ENCODE measurements at places on chromosomes 2 and 18.

DNA sequence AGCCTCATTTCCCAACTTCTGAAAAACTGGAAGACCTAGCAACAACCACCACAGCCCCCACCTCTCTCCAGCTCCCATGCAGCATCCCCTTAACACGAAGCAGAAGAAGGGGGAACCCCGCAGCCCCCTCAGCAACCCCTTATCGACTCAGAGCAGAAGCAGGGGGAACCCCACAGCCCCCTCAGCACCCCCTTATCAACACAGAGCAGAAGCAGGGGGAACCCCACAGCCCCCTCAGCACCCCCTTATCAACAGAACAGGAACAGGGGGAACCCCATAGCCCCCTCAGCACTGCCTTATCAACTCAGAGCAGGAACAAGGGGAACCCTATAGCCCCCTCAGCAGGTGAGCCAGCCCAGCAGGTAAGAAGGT, 6.7 kb downstream of the SLC66A2 start:
- no peak for DNase-seq

GRCh38 chr2:199303728-199304177, 154.0 kb downstream of the SATB2 start:
- no peak for DNase-seq

DNA sequence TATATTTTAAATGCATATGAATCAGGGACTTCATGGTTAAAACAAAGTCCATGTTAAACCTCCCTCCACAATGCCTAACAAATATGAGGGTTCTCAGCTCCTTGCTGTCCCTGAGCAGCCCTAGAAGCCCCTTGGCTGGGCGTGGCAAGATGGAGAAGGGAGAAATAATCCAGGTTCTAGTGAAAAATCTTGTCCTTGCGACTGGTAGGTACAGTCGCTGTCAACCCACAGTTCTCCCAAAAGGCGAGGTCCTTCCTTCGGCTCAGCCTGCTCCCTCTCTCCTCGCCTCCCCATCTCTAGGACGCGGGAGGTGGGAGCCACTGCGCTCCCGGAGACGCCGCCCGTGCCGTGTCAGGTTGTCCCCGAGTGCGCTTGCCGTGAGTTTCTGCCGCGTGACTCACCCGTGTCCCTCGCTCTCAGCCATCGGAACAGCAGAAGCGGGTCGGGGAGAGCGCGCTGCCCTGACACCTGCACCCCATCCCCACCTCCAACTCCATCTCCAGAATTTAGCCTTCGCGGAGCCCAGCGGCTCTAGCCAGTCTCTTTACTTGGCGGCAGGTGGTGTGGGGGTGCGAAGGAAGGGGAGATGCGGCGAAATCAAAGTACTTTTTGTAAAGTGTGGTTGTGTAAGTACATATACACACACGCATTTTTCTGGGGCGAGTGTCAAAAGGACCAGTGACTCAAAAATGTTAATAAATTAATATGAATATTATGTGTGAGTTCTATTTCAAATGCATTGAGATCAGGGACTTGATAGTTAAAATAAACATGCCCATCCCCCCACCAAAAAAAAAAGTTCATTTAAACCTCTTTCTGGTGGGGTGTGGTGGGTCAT, 65.1 kb upstream of the TMEM17 start:
- DNase-seq: no peak

DNA sequence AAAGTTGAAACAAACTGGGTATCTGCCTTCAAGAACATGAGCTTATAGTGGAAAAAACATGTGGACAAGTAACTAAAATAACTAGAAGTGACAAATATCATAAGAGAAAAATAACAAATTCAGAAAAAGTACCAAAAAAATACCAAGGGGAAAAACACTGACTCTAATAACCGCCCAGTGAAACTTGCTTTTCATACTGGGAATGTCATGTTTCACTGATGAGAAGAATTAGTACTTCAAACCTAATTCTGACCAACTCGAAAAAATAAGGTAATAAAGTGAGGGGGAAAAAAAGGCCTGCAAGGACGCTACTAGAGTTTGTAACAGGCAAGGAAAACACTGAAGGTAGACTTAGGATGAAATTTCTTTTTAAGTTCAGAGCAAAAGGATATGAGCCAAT, 83.6 kb downstream of the RTTN start:
- no peak for DNase-seq

DNA sequence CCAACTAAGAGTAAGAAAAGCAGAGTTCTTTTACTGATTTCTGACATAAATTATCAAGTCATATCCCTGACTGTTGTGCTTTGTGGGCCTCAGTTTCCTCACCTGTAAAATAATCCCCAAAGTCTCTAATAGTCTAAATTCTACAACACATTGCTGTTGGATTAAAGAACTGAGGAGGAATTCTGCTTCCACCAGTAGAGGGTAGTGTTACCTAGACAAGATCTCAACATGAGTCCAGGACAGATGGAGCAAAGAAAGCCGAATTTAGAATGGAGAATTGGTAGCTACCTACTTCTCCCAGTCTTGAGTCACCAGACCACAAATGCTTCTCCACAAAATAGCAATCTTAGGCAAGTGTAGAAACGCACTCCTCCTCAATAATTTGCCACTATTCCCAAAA, 462.5 kb upstream of the FSHR start:
- DNase-seq: no peak

- no peak for DNase-seq
Measured at GRCh38 chr2:222963641-222964040, 88.3 kb upstream of the KCNE4 start.

DNA sequence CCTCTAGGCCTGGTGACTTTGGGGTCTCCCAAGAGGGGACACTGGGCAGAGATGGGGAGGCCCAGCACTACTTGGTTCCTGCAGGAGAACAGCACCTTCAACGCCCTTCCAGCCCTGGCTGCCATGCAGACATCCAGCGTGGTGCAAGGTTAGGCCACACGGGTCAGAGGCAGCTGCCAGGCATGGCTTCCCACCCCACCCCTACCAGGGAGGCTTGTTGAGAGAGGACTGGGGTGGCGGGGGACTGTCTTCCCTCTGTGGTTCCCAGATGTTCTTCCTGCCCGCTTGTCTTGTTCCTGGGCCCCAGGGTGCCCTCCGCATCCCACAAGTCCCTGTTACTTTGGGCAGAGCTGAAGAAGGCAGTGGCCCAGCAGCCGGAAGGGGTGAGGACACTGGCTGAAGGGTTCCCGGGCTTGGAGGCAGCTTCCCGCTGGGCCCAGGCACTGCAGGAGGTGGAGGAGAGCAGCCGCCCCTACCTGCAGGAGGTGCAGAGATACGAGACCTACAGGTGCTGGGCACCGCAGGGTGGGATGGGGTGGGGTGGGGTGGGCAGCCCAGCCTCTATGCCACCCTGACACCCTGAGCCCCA, 4.5 kb downstream of the PROM2 start:
- no peak for DNase-seq

- DNase-seq: no peak
Measured at GRCh38 chr18:11487390-11487789, 122.0 kb upstream of the SLC35G4 start.

- DNase-seq: no peak
Measured at GRCh38 chr2:173583196-173583595, 228.5 kb downstream of the CDCA7 start.

- DNase-seq: no peak
Measured at GRCh38 chr2:215765729-215766360, 247.5 kb downstream of the MREG start.

DNA sequence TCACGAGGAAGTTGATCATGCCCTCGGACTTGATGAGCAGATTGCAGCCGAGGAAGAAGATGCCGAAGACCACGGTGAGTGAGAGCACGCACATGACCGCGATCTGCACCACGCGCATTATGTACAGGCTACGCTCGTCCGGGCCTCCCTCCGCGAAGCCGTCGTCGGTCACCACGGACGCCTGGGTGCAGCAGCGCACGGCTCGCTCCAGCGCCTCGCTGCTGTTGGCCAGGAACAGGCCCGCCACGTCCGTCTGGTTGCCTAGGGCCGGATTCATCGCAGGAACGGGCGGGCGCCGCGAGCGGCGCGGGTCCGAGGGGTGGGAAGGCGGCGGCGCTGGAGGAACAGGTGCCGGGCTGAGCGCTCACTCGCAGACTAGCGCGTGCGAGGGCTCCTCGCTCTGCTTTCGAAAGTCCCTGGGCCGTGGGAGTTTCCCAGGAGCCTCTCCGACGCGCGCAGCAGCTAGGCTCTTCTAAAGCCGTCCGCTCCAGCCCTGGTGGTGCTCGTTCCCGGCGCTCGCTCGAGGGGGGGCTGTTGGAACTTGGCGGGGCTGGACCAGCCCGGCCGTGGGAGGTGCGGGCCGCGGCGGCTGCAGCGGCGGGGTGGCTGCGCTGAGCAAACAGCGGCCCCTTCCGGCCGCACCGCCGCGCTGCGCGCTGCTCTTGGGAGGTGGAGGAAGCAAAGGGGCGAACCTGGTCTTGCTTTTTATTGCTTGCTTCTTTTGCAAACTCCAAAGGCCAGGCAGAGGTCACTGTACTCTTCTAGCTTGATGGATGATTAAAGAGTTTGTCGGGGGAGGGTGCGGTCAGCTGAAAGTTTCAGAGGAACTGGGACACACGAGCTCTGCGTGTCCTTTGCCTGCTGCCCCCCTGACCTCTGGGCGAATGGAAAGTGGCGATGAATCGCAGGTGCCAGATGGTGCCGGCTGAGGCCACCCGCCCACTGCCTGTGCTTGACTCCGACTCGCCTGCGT, at the start of gene RPRM:
TSS of gene RPRM (minus strand) at position 474 of the 973 bp plus-strand sequence. CDS start at position 277, 197 bp downstream.
- DNase-seq: no peak
